RWPE2 (cell line): ENCODE measurements at places on chromosomes 7 and 10.
A peak's percentile ranks its signal among the peaks of the same experiment; 100 is the strongest.

DNA sequence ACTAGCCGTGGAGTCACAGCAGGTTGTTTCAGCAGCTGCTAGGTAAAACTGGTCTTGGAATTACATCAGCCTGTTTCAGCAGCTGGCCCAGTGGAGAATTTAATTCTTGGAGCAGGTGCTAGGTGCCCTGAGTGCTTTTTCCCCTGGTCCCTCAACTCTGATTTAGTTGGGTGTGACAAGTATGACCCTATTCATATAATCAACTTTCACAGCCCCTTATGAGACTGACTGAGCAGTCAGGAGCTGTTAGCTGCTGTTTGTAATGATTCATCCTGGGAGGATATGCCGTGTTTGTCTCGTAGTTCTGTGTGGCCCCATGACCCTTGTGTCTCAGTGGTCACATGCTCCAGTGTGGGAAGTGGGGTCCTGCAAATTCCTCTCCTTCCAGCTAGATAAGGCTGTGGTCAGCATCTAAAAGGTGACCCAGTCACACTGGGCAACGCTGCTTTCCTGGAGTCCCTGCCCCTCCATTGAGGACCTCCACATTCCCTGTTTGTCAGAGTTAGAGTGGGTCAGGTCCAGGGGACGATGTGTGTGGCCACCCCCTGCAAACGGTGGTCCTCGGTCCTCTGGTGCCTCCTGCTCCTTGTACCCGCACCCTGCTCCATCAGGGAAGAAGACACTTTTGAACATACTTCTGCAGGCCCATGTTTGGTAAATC, 28.3 kb downstream of the TBATA start:
- DNase-seq, result no peak

DNA sequence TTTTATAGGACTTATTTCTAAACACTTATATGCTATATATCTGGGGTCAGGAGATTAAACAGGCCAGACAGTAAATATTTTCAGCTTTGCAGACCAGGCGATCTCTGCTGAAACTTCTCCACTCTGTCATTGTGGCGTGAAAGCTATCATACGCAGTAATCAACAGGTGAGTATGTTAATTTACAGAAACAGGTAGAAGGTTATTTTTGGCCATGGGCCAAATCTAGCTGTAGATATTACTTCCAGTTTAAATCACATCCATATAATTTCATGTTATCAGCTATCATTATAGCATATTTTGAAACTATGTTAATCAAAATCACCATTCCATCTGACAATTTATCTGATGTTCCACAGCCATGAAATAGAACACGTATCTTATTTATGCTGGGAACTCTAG, 67.8 kb downstream of the GPR37 start:
- DNase-seq, result no peak

DNA sequence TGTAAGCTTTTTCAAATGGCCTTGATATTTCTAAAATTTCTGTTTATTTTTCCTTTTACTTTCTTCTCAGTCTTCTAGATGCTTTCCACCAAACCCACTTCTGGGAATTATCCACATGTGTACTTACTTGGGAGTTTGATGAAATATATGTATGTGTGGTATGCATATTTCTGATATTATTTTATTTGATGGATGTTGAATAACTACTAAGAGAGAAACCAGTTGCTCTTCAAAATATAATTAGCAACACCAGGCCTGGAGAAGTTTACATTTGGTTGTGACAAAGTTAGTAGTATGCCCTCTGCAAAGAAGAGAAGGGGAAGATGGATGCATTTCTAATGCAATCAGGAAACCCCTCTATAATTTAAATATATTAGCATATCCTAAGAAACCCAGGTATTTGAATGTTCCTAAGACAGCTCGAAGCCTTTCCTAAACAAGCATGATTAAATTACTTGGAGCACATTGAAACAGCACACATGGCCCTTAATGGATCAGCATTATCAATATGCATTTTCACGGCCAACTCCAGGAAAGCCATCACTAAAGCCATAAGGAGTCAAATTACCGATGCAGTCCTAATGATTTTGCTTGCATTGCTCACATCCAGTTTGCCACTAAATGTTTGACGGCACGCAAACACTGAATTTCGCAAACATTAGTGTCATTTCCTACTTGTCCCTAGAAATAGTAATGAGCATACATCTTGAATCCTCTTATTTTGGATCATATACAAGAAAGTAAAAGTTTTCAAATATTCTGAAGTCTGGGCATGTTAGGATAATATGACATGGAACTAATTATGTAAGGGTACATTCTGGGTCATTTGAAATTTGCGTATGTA, 393.8 kb downstream of the EXOC4 start:
- DNase-seq, result no peak

GRCh38 chr7:20329389-20330238, 1.1 kb upstream of the ITGB8 start:
- peak; percentile 74 for DNase-seq

GRCh38 chr7:126436213-126436868, 816.4 kb downstream of the GRM8 start:
- DNase-seq, result no peak

GRCh38 chr10:81944609-81945008, 69.6 kb downstream of the NRG3 start:
- no peak for DNase-seq

DNA sequence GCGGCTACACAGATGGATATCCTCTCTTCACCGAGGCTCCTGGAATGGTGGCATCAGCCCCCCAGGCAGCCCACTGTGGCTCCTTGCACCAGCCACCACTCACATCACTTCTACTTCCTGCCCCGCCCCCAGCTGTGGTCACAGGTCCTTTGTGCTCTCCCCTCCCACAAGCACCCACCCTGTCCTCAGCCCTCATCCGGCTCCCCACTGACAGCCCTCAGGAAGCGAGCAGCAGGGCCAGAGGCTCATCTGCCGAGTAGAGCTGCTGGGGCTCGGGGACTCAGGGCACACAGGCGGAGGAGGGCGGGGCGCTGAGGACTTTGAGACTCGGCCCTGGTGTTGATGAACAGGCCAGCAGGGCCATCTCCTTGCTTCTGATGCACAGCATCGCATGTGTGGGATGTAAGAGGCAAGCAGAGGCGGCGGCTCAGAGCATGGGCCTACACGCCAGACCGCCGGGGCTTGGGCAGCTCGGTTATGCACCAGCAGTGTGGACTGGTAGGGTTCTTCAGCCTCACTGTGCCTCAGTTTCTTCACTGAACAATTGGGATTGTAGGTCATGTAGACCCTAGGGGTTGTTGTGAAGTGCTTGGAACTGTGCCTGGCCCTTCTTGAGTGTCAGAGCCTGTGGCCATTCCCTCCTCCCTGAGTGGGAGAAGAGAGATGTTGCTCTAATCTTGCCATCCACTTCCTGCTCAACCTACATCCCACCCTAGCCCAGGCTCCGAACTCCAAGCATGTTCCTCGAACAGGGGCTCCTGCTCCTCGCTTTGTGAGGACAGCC, at the start of gene PRF1:
TSS of gene PRF1 (minus strand) at position 77 of the 784 bp plus-strand sequence. CDS start 1,839 bp downstream, outside the sequence.
- no peak for DNase-seq

- DNase-seq, result no peak
Measured at GRCh38 chr10:123139521-123140163, 3.9 kb downstream of the HMX3 start.

DNA sequence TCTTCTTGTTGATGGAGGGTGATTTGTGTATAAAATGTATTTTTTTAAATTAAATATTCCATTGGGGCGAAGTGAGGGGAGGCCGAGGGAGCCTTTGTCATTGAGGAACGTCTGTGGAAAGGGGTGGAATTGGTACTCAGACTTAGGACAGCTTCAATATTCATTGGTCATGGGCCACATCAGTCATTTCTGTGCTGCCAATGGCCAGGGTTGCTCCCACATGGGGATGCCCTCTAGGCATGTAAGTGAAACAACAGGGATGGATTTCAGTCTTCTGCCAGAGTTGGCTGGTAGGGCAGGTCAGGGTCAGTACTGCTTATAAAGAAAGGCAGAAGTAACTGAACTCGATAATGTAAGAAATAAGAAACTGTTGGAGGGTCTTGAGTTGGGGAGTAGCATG, 47.2 kb downstream of the NEURL1 start:
- DNase-seq, result peak; percentile 19

GRCh38 chr10:110432814-110433565, 64.7 kb upstream of the DUSP5 start:
- DNase-seq, result no peak

DNA sequence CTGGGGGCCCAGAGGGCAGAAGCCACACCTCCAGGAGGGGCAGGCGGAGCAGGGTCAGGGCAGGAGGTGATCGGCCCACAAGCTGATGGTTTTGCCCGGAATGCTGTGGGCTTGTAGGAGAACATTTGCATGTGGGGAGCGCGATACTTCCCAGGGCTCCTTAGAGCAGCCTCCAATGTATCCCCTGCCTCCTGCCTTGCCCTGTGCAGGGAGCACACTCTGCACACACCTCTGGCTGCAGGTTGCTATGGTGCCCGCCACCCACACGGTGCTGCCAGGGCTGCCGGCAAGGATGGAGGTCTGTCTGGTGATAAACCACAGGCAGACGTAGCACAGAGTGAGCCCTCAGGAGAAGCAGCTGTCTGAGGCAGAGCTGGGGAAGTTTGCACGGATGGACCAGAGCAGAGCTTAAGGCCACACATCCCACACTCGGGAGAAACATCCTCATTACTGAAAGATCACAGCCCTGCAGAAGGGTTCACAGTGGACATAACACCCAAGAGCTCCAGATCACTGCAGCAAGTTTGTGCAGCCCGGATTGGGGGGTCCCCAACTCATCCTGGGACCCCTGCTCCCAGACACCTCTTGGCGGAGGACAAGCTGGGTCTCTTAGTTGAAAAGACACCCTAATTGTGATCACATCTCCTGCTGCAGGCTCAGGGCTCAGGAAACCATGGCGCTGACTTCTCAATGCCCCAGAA, 41.8 kb downstream of the VIPR2 start:
- peak; percentile 29 for DNase-seq
